ENCODE measurements at places on chromosomes 2 and 18. TPM values are rescaled to one million over a fixed set of nuclear protein-coding genes. Genes with fewer than 3 reads are reported as not detected.

The NTSR2 gene
- total RNA-seq: not detected

GRCh38 chr2:226971770-226972169 lies 135.9 kb downstream of the RHBDD1 start:
- peaks cover 27% of the 10 kb centered on the region for H3K36me3 ChIP-seq
- peaks cover 35% of the 10 kb centered on the region for H3K4me1 ChIP-seq
- no peak for DNase-seq
- no peak overlapping the region for H3K4me3 ChIP-seq
- peak overlapping the region; percentile 77 for H3K27ac ChIP-seq

GRCh38 chr2:64837925-64838641 lies 151.1 kb upstream of the SLC1A4 start:
- H3K4me1 ChIP-seq: peaks cover 5% of the 10 kb centered on the region
- H3K36me3 ChIP-seq: no peaks in the 10 kb centered on the region
- no peak overlapping the region for H3K4me3 ChIP-seq
- H3K27ac ChIP-seq: no peak overlapping the region
- DNase-seq: no peak

GRCh38 chr18:58300867-58301266 lies 256.8 kb downstream of the NEDD4L start:
- no peak for DNase-seq
- H3K27me3 ChIP-seq: no peaks in the 10 kb centered on the region
- H3K27ac ChIP-seq: peak overlapping the region; percentile 42
- H3K4me3 ChIP-seq: no peak overlapping the region
- peaks cover 48% of the 10 kb centered on the region for H3K4me1 ChIP-seq

- no peaks in the 10 kb centered on the region for H3K4me1 ChIP-seq
- H3K4me3 ChIP-seq: no peak overlapping the region
- no peak for DNase-seq
- no peak overlapping the region for H3K27ac ChIP-seq
- H3K27me3 ChIP-seq: peaks cover 30% of the 10 kb centered on the region
Observed at GRCh38 chr2:178227187-178227586, 32.9 kb downstream of the OSBPL6 start.

- H3K27ac ChIP-seq: no peak overlapping the region
- no peaks in the 10 kb centered on the region for H3K4me1 ChIP-seq
- no peak overlapping the region for H3K4me3 ChIP-seq
- DNase-seq: no peak
- H3K27me3 ChIP-seq: peaks cover 5% of the 10 kb centered on the region
- H3K36me3 ChIP-seq: peaks cover 8% of the 10 kb centered on the region
Observed at GRCh38 chr2:11977766-11978524, 231.5 kb downstream of the LPIN1 start.

DNA sequence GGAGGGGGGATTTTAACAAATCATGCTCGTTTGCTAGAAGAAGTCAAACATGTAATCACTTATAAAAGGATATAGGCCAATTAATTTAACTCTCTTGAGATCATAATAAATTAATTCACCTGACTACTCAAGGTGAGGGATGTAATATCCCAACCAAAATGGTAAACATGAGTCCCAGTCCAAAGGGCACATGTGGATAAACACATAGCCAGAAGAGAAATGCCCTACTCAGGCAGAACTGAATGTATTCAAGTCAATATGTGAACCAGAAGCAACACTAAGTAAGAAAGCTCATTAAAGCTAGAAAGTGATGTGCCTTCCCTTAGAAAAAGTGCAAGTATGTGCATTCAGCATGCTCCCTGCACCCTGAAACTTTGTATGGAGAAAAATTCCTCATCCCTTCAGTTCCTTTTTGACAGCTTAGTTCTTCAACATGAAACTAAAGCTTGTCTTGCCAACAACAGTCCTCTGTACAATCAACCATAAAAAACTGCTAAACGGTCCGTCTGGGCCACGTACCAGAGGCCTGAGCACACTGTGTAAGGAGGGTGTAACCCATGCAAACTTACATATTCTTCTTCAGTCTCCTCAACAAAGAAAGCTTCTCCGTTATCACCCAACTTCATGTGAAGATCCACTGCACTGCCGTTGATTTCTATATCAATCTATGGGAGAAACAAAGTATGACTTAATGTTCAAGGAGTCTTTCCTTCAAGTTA lies 58.9 kb downstream of the LPIN2 start:
- no peaks in the 10 kb centered on the region for H3K27me3 ChIP-seq
- no peak for DNase-seq
- H3K4me3 ChIP-seq: no peak overlapping the region
- peak overlapping the region; percentile 48 for H3K27ac ChIP-seq

DNA sequence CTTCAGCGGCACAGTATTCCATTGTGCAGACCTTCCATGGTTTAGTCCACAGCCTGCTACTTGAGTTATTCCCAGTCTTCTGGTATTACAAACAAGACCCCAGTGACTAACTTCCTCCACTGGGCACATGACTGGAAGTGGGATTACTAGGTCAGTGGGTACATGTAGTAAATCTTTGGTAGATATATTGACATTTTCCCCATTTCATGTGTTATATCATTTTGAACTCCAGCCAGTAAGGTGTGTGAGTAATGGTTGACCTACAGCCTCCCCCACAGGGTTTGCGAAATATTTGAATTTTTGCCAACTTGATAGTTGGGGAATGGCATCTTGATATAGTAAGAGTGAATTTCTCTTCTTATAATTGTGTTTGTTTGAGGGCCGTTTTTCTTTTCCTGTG lies 58.8 kb downstream of the RNF144A start:
- peaks cover 25% of the 10 kb centered on the region for H3K4me1 ChIP-seq
- H3K36me3 ChIP-seq: peaks cover 58% of the 10 kb centered on the region
- no peak overlapping the region for H3K27ac ChIP-seq
- no peak overlapping the region for H3K4me3 ChIP-seq
- no peaks in the 10 kb centered on the region for H3K27me3 ChIP-seq
